ENCODE measurements at places on chromosomes 11 and 22.

DNA sequence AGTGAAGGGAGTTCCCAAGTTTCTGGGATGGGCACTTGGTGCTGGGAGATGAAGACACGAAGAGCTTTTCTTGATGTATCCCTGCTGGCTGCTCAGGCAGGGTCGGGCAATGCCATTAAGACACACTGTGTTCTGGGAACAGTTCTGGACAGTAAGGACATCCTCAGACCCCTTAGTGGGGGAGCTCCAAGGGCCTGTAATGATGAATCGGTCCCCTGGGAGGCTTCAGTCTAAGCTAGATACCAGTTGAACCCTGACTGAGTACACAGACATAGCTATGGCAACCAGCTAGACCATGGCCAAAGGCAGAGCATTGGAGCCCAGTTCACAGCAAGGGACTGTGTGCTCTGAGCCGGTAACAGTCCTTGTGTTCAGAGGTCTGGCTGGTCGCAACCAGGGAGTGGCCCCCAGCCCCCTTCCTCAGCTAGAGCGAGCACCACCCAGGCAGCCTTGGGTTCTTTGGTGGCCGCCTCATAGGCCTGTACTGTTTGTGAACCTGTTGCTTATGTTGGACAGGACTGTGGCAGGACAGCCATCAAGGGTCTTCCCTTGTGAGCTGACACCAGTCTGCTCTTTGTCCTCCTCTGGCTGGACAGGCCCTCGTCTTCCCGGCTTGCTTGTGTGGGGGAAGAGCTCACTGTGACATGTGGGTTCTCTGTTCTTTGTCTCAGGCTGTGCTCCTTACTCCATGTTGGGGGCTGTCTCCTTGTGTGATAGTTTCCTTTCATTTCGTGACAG, 25.0 kb downstream of the MED15 start:
- no peak for DNase-seq

GRCh38 chr22:42300259-42301076, 30.0 kb upstream of the TCF20 start:
- no peak for DNase-seq

DNA sequence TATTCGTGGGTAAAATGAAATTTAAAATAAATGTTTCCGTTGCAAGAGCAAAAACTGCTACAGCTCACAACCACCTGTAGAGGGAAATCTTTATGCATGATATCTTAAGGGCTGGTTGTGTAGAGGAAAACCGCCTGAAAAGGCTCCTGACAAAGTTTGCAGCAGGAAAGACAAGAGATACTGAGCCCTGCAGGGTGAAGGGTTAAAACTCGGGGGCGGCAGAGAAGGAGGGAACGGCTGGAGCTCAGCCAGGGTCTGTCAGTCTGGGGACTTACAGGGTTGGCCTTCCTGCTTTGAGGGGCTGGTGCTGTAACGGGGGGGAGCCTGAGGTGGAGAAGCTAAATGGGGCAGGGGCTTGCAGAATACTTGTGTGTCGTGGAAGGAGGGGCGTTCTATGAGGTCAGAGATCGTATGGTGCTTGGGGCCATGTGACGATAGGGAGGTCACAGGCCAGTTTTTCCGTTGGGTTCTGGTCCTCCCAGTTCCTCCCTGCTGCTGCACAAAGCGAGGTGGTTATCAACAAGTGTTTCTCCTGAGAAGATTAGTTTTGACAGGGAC, 122.9 kb upstream of the HSD17B12 start:
- no peak for DNase-seq

DNA sequence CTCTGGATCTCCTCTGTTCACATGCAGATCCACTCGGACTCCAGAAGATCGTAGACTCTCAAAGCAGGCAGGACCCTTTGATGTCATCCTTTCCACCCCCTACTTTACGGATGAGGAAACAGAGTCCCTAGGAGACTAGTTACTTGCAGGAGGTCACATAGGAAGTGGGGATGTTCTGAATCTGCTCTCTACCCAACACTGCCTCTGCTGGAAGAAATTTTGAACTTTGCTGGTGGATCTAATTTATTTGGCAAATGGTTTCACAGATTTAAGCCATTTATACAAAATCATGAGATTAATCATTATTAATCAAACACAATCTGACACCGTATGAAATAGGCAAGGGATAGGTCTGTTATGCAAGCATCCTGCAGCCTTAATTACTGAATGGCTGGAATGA, 55.0 kb upstream of the USP47 start:
- no peak for DNase-seq

DNA sequence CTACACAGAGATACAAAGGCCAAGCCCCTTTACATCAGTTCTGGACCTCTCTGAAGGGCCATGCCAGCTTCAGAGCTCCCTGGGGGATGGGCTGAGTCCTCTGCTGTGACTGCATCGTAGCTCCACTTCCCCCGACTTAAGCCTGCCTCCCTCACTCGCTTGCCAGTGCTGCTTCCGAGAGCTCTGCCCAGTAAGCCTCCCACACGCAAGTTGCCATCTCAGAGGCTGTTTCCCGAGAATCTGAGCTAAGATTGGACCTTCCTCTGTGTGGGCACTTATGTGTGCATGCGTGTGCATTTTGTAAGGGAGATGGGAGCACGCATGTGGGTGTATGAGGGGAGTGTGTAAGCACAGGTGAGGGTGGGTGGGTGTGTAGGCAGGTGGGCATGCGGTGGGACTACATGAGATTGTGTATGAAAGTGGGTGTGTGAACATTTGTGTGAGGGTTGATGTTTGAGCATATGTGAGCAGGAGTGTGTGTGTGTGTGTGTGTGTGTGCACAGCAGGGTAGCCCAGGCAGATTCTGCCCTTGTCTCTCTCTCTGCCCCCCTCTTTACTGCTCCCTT, 163.0 kb upstream of the SYT13 start:
- DNase-seq = no peak

DNA sequence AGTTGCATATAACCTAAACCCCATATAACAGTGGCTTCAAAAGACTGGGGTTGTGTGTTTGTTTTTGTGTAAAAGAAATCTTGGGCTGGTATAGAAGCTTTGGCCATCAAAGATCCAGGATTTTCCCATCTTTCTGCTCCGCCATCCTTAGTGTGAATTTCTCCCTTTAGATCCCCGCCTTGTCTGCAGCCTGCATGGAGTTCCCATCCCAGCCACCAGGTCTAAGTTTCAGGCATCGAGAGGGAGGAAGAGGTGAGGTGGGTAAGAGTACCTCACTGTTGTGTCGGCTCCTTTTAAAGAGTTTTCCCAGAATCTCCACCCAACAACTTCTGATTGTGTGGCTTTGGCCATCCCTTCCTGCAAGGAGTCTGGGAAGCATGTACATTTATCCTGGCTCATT, 195.5 kb upstream of the SORL1-AS1 start:
- no peak for DNase-seq

DNA sequence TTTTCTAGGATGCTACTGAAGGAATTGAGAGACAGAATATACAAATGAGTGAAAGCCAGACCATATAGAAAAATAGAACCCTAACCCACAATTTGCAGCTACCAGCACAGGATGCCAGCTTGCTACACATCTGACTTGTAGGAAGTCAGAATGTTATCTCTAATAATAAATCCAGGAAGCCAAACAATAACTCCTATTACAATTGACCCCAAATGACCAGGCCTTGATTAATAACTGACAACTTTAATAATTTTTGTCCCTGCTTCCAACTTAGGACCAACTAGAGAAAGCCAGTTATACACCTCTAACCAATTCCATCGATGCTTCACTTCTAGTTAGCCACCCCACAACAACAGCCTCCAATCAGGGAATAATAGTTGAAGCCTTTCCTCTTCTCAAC, 193.4 kb downstream of the CASP12 start:
- DNase-seq = no peak

GRCh38 chr22:45521178-45521577, 18.5 kb downstream of the FBLN1 start:
- no peak for DNase-seq

GRCh38 chr22:50307890-50308596, 597 bp upstream of the PLXNB2 start:
- no peak for DNase-seq

DNA sequence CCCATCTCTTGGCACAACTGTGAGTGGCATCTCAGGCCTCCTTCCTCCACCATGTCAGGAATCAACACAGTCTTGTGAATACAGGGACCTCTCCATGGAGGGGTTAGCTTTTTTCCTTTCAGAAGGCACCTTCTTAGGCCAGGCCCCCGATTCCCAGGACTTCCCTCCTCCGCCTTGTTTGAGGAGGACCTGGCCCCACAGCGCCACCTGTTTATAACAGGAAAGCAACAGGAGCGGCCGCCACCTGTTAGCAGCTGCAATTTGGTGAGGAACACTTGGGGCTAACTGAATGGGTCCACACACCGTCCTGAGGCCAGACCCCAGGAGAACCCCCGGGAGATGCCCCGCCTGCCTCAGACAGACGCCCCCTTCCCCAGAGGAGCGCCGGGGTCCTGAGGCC, 3.8 kb upstream of the PKP3 start:
- DNase-seq = no peak

- no peak for DNase-seq
Measured at GRCh38 chr11:26847977-26848376, 126.1 kb upstream of the SLC5A12 start.

- DNase-seq = peak; percentile 16
Measured at GRCh38 chr22:49632199-49633009, 195.3 kb downstream of the BRD1 start.

- no peak for DNase-seq
Measured at GRCh38 chr11:104405277-104405676, 241.3 kb upstream of the PDGFD start.

- DNase-seq = no peak
Measured at GRCh38 chr11:89490602-89490980, 584 bp downstream of the NOX4 start.

- DNase-seq = no peak
Measured at GRCh38 chr22:25495285-25495684, 69.2 kb upstream of the GRK3 start.
